Effector memory CD4-positive, alpha-beta T cell (primary cell): ENCODE measurements at places on chromosomes 4 and X.

DNA sequence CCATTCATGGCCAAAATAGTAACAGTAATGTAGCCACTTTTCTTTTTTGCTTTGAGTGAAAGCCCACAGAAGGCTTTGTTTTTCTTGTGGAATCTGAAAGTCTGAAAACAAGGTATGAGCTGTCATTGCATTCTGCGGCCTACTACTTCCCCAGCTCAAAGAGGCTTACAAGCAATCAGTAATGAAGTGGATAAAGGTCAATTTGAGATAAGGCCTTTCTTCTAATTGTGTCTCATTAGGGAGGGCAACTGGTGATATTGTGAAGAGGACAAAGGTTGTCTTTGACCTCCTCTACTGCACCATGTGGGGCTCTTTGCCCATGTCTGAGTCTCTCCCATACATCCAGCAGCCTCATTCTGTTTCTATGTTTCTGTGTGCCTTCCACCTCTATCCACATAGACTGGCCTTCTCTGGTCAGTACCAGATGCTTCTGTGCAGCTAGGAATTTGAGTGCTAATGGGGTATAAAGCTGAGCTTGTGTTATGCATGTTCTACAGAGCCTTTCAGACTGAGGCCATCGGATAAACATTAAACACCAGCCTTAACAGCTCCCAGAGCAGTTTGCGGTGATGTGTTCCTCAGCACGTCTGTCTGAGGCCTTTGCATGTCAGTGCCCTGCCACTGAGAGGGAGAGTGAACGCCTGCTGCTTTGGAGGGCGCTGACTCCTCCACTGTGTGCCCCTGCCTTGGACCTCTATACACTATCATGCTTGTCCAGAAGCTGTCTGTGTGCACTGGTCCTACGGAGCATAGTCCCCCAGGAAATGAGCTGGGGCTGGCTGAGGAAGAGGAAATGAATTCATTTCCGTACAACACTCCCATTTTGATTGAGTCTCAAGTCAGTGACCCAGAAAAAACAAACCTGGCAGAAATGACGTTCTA, 80.2 kb downstream of the SH2D1A start:
- H3K4me1 ChIP-seq: no peaks in the 10 kb centered on the region
- DNase-seq: no peak
- no peaks in the 10 kb centered on the region for H3K36me3 ChIP-seq
- no peak overlapping the region for H3K4me3 ChIP-seq
- H3K27ac ChIP-seq: no peak overlapping the region

DNA sequence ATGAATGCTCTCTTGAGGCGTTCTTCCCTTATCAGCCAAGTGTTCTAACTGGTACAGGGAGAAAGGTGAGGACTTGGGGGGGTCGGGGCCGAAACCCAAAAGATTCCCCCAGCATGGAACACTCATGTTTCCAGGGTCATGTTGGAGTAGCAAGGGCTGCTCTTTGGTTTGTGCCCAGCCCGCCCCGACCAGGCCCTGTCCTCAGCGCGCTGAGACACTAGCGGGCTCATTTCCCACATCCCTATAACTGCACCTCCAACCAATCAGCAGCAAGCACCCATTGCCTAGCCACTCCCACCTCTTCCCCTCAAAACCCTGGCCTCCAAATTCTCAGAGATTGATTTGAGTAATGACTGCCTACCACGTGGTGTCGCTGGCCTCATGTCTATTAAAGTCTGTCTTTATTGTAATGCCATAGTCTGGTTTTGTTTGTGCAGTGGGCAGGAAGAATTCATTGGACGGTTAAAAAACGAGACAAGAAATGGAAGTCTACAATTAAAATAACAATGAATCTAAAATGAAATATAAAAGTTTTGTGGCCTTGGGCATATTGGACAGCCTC, 1928.4 kb downstream of the STIM2 start:
- no peak overlapping the region for H3K27ac ChIP-seq
- H3K27me3 ChIP-seq: no peaks in the 10 kb centered on the region
- H3K4me1 ChIP-seq: no peaks in the 10 kb centered on the region
- no peak for DNase-seq

GRCh38 chrX:68940601-68941000, 111.8 kb downstream of the EFNB1 start:
- no peak overlapping the region for H3K27ac ChIP-seq
- no peak overlapping the region for H3K4me3 ChIP-seq
- no peaks in the 10 kb centered on the region for H3K36me3 ChIP-seq
- DNase-seq: no peak

DNA sequence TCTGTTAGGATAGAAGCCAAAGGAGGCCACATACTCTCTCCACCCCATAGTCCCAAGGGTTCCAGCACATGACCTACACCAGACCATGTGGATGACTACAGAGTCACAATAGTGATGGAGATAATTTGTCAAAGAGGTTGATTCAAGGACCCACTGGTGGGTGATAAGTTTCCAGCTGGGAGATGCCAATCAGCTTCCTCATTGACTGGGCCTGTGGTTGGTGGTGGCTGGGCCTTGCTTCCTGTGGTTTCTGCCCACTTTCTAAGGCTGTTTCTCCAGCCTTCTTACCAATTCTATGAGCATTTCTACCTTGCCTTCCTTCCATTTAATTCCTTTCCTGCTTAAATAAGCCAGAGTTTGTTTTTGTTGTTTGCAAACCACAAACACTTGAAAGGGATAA, 95.5 kb upstream of the CPEB2 start:
- H3K4me3 ChIP-seq: no peak overlapping the region
- no peaks in the 10 kb centered on the region for H3K36me3 ChIP-seq
- no peaks in the 10 kb centered on the region for H3K4me1 ChIP-seq
- no peak overlapping the region for H3K27ac ChIP-seq
- H3K27me3 ChIP-seq: peaks cover 7% of the 10 kb centered on the region

- no peak for DNase-seq
- H3K27ac ChIP-seq: no peak overlapping the region
- H3K4me3 ChIP-seq: no peak overlapping the region
- no peaks in the 10 kb centered on the region for H3K36me3 ChIP-seq
- H3K27me3 ChIP-seq: no peaks in the 10 kb centered on the region
Observed at GRCh38 chr4:116755051-116755450, 330.3 kb downstream of the TRAM1L1 start.

- H3K27ac ChIP-seq: no peak overlapping the region
- no peaks in the 10 kb centered on the region for H3K36me3 ChIP-seq
- H3K4me1 ChIP-seq: no peaks in the 10 kb centered on the region
Observed at GRCh38 chr4:40986375-40986774, 228.0 kb downstream of the APBB2 start.

DNA sequence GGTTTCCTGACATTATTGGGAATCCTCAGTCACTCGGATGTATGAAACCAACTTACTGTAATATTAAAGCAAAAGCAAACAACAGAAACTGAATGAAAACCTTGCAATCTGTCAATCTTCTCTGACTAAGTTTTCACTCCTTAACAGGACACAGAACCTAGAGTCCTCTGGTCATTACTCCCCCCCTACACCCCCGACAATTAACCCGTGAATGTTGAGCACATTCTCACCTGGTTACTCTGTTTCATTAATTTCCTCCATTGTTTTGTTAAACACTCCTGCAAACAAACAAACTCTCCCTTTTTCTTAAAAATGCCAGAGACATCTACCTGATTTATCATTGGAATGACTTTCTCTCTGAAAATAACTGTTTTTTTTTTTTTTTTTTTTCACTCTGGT, 469.0 kb upstream of the PRKX start:
- DNase-seq: no peak
- H3K27ac ChIP-seq: no peak overlapping the region
- H3K36me3 ChIP-seq: no peaks in the 10 kb centered on the region
- no peaks in the 10 kb centered on the region for H3K4me1 ChIP-seq
- H3K4me3 ChIP-seq: no peak overlapping the region
- no peaks in the 10 kb centered on the region for H3K27me3 ChIP-seq

DNA sequence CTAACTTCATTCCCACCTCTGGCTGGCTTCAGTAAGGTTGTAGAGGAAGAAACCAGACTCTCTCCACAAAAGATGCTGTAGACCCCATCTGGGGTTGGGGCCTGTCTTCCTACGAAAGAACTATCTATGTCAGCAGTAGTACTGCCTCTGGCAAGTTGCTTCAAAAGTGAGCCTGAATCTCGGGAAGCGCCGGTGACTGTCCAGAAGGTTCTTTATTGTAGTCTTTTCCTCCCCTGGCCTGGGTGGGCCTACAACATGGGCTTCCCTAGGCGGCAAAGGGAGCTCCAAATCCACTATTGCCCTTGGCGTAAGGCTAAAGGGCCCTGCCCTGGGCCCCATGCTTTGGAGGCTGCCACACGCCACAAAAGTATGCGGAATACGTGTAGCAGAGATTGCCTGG, 38.6 kb upstream of the NYX start:
- DNase-seq: no peak
- no peaks in the 10 kb centered on the region for H3K27me3 ChIP-seq

- H3K4me3 ChIP-seq: no peak overlapping the region
- H3K27ac ChIP-seq: no peak overlapping the region
- H3K4me1 ChIP-seq: no peaks in the 10 kb centered on the region
- no peak for DNase-seq
Observed at GRCh38 chr4:156193106-156193505, 239.4 kb upstream of the CTSO start.

- no peak overlapping the region for H3K4me3 ChIP-seq
- DNase-seq: no peak
- no peaks in the 10 kb centered on the region for H3K4me1 ChIP-seq
- peaks cover 29% of the 10 kb centered on the region for H3K36me3 ChIP-seq
- H3K27me3 ChIP-seq: no peaks in the 10 kb centered on the region
- no peak overlapping the region for H3K27ac ChIP-seq
Observed at GRCh38 chr4:1939664-1940509, 68.7 kb downstream of the NSD2 start.

GRCh38 chrX:118727686-118728339, 407 bp downstream of the IL13RA1 start:
- no peaks in the 10 kb centered on the region for H3K27me3 ChIP-seq
- H3K36me3 ChIP-seq: no peaks in the 10 kb centered on the region
- H3K4me3 ChIP-seq: peak overlapping the region; percentile 39

DNA sequence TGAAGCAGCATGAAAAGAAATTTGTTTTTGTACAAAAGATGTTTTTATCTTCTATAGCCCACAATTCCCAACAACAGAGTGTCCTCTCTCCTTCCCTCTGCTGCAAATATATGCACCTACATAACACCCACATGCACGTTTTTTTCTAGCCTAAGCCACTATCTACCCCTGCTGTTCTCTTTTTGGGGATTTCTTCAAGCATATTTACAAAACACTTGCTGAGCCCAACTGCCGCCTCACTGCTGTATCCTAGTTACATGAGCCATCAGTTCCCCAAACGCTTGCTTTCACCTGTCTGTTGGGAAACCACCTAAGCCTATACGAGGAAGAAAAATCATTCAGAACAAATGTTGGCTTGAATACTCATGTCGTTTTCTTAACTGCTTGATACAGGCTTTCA, 127.2 kb downstream of the CHRNA9 start:
- no peak overlapping the region for H3K27ac ChIP-seq
- H3K27me3 ChIP-seq: no peaks in the 10 kb centered on the region
- no peaks in the 10 kb centered on the region for H3K4me1 ChIP-seq
- DNase-seq: no peak

- no peaks in the 10 kb centered on the region for H3K4me1 ChIP-seq
- no peak overlapping the region for H3K27ac ChIP-seq
- no peak for DNase-seq
- H3K4me3 ChIP-seq: no peak overlapping the region
- no peaks in the 10 kb centered on the region for H3K36me3 ChIP-seq
- no peaks in the 10 kb centered on the region for H3K27me3 ChIP-seq
Observed at GRCh38 chr4:146108756-146109155, 66.8 kb upstream of the LSM6 start.

- peaks cover 7% of the 10 kb centered on the region for H3K27me3 ChIP-seq
- H3K4me1 ChIP-seq: no peaks in the 10 kb centered on the region
- H3K27ac ChIP-seq: no peak overlapping the region
- H3K36me3 ChIP-seq: no peaks in the 10 kb centered on the region
- no peak overlapping the region for H3K4me3 ChIP-seq
- no peak for DNase-seq
Observed at GRCh38 chrX:151973851-151974335, 583 bp downstream of the GABRE start.

GRCh38 chr4:84495118-84495793, 3.8 kb downstream of the NKX6-1 start:
- no peak overlapping the region for H3K4me3 ChIP-seq
- H3K36me3 ChIP-seq: no peaks in the 10 kb centered on the region
- H3K27me3 ChIP-seq: peaks cover 83% of the 10 kb centered on the region
- DNase-seq: no peak
- H3K27ac ChIP-seq: no peak overlapping the region
- peaks cover 26% of the 10 kb centered on the region for H3K4me1 ChIP-seq

- H3K4me1 ChIP-seq: no peaks in the 10 kb centered on the region
- H3K27ac ChIP-seq: no peak overlapping the region
- H3K36me3 ChIP-seq: no peaks in the 10 kb centered on the region
- DNase-seq: no peak
- H3K4me3 ChIP-seq: no peak overlapping the region
- no peaks in the 10 kb centered on the region for H3K27me3 ChIP-seq
Observed at GRCh38 chrX:9844936-9845577, 58.8 kb downstream of the SHROOM2 start.

DNA sequence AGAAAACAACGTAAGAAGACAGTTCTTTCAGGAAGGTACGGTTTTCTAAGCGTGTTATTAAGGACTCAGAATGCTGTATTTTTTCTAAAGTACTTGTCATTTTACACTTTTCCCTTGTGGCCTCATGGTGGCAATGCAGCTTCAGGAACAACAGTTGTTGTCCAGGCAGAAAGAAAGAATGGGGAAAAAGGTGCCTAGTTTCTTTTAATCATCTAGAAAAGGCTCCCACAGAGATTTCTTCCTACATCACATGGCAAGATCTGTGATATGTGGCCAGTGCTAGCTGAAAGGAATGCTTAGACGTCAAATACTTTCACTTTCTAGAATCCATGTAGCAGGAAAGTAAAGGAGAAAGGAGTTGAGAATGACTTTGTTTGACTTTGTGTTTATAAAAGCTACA, 49.0 kb upstream of the TRAM1L1 start:
- H3K27ac ChIP-seq: no peak overlapping the region

- no peak overlapping the region for H3K4me3 ChIP-seq
- H3K36me3 ChIP-seq: no peaks in the 10 kb centered on the region
- H3K4me1 ChIP-seq: peaks cover 4% of the 10 kb centered on the region
- H3K27me3 ChIP-seq: peaks cover 9% of the 10 kb centered on the region
- no peak for DNase-seq
- H3K27ac ChIP-seq: no peak overlapping the region
Observed at GRCh38 chr4:6225469-6225868, 25.1 kb upstream of the JAKMIP1 start.

DNA sequence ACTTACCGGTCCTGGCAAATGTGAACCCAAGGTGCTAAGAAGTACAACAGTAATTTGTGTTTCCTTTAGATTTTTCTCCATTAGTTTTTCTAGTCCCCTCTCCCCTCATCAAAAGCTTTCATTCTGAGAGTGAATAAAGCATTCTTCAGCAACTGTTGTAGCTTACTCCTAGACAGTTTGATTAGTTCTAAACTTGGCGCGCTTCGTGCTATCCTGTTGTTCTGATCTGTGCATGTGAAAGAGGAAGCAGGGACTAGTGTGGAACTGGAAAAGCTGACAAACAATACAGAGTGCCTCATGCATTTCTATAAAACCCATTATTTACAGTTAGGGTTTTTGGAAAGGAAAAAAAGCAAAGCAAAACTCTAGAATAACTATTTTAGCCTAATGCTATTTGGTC, 556.9 kb upstream of the SLIT2 start:
- H3K27me3 ChIP-seq: no peaks in the 10 kb centered on the region
- H3K27ac ChIP-seq: no peak overlapping the region
- no peaks in the 10 kb centered on the region for H3K36me3 ChIP-seq
- no peak for DNase-seq
- no peaks in the 10 kb centered on the region for H3K4me1 ChIP-seq
